Renal cortex interstitium (tissue), 15 donors: ENCODE measurements at places on chromosomes 4 and X. TPM values are rescaled to one million over a fixed set of nuclear protein-coding genes. Genes with fewer than 3 reads are reported as not detected.

Gene AKAP4
- 0.11 TPM for polyA plus RNA-seq

- DNase-seq, result no peak
These were observed 33.4 kb downstream of the SLC2A9 start for GRCh38 chr4:9987749-9988362.

DNA sequence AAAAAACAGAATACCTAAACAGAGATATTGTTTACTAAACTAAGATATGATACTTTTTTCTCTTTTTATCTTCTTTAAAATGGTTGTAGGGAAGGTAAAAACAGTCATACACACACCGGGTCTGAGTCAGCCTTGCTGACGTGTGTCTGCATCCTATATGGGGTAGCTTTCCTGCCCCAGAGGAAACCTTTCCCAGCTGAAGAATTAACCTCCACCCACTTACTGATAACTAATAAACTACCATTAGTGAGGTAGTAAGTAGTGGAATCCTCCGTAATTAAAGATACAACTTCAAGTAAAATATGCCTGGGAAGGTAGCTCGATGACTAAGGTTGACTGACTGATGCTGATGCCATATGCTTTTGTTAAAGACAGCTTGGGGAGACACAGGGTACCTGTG, 312.2 kb downstream of the DCTD start:
- DNase-seq, result no peak

DNA sequence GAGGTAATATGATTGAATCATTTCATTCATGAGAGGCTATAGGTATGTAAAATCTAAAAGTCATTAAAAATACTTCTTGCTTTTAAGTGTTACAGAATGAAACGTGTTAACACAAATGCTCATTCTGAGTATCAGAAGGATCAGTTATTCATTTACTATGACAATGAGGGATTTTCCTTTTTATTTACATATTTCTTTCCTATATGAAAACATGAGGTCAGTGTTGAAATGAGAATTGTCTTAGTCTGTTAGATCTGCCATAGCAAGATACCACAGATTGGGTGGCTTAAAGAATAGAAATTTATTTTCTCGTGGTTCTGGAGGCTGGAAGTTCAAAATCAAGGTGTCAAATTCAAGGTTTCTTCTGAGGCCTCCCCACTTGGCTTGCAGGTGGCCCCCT, 181.2 kb downstream of the ARHGAP10 start:
- DNase-seq, result no peak

Gene PPARGC1A
- polyA plus RNA-seq, result 37.3 TPM

Gene XG
- polyA plus RNA-seq, result 0.20 TPM

DNA sequence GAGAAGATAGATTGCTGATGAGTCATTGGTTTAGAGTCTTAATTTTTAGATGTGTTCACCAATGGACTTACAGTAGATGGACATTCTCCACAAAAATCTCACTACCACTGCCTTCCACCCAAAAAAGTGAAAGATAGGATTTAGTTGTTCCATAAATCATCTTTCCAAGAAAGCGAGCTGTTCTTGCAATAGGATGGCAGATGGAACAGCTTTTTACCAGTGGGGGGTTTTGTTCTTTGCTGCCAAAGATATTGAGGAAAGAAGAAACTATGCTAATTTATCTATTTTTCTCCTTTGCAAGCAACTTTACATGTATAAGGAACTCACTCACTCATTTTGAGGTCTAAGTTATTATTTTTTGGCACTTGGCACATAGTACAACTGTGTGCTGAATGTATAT, 109.5 kb downstream of the ADGRL3 start:
- DNase-seq, result no peak

Gene ASMT
- polyA plus RNA-seq, result not detected
